ENCODE measurements at places on chromosomes 7 and 10. TPM values are rescaled to one million over a fixed set of nuclear protein-coding genes. Genes with fewer than 3 reads are reported as not detected.

MARCHF5 gene
- polyA plus RNA-seq: 91.5 TPM

TSPAN12 gene
- 7.0 TPM for polyA plus RNA-seq

IRF5 gene
- not detected for polyA plus RNA-seq

SAP25 gene
- 3.9 TPM for polyA plus RNA-seq

DRGX gene
- polyA plus RNA-seq: not detected

TMEM176B gene
- 41.8 TPM for polyA plus RNA-seq

IFIT1B gene
- 0.31 TPM for polyA plus RNA-seq

CALY gene
- 12.3 TPM for polyA plus RNA-seq

OPN1SW gene
- polyA plus RNA-seq: 0.74 TPM

GPR146 gene
- 4.4 TPM for polyA plus RNA-seq

ANKRD61 gene
- 1.9 TPM for polyA plus RNA-seq

ICA1 gene
- 34.8 TPM for polyA plus RNA-seq

WDR86 gene
- 87.0 TPM for polyA plus RNA-seq

BAMBI gene
- 715 TPM for polyA plus RNA-seq

GNG11 gene
- polyA plus RNA-seq: 21.3 TPM

ZNF117 gene
- 5.4 TPM for polyA plus RNA-seq

ELAPOR2 gene
- polyA plus RNA-seq: 70.7 TPM

AS3MT gene
- 6.6 TPM for polyA plus RNA-seq

RGS10 gene
- 3.0 TPM for polyA plus RNA-seq

MALRD1 gene
- 0.99 TPM for polyA plus RNA-seq

TRIM50 gene
- polyA plus RNA-seq: not detected

SPDYE11 gene
- 1.1 TPM for polyA plus RNA-seq

OR2A42 gene
- not detected for polyA plus RNA-seq

FGFR2 gene
- polyA plus RNA-seq: 47.5 TPM

ST7 gene
- 108 TPM for polyA plus RNA-seq

TMEM236 gene
- not detected for polyA plus RNA-seq

NRAP gene
- 0.11 TPM for polyA plus RNA-seq

PRRT4 gene
- 13.2 TPM for polyA plus RNA-seq

GRID2IP gene
- polyA plus RNA-seq: 0.11 TPM

ZPBP gene
- not detected for polyA plus RNA-seq

CHPF2 gene
- 31.7 TPM for polyA plus RNA-seq

ZNF488 gene
- polyA plus RNA-seq: 0.55 TPM

SLC16A12 gene
- polyA plus RNA-seq: 7.6 TPM

LRGUK gene
- polyA plus RNA-seq: not detected

GLI3 gene
- polyA plus RNA-seq: 29.8 TPM

IFRD1 gene
- polyA plus RNA-seq: 46.2 TPM

UTF1 gene
- not detected for polyA plus RNA-seq

CFAP43 gene
- 1.9 TPM for polyA plus RNA-seq

R3HCC1L gene
- polyA plus RNA-seq: 23.1 TPM

FZD1 gene
- polyA plus RNA-seq: 14.2 TPM

EVX1 gene
- not detected for polyA plus RNA-seq

CXCL12 gene
- polyA plus RNA-seq: 30.6 TPM

DNAH11 gene
- 0.55 TPM for polyA plus RNA-seq

GSTO2 gene
- 5.1 TPM for polyA plus RNA-seq

ADIRF gene
- 0.40 TPM for polyA plus RNA-seq

LGI1 gene
- not detected for polyA plus RNA-seq

SPDYE2 gene
- 8.5 TPM for polyA plus RNA-seq

ACBD7 gene
- 1.2 TPM for polyA plus RNA-seq

KLLN gene
- 0.77 TPM for polyA plus RNA-seq

GPC2 gene
- 32.1 TPM for polyA plus RNA-seq

TEX36 gene
- polyA plus RNA-seq: not detected

FEZF1 gene
- not detected for polyA plus RNA-seq

STEAP1 gene
- not detected for polyA plus RNA-seq

PPP1R17 gene
- 1.7 TPM for polyA plus RNA-seq

OR2A1 gene
- not detected for polyA plus RNA-seq

CUX1 gene
- polyA plus RNA-seq: 67.7 TPM

Data from cardiac muscle cell (in vitro differentiated cells and primary cell).